Suppressor macrophage treated with lipopolysaccharide for 1 hour (primary cell): ENCODE measurements at places on chromosomes 2 and 18.

GRCh38 chr2:204389856-204390255 lies 155.4 kb upstream of the PARD3B start:
- DNase-seq, result no peak

- DNase-seq, result no peak
Measured at GRCh38 chr2:70201225-70201768, 10.5 kb upstream of the C2orf42 start.

GRCh38 chr18:2654928-2655177 lies 673 bp upstream of the SMCHD1 start:
- DNase-seq, result no peak

- no peak for DNase-seq
Measured at GRCh38 chr2:191478799-191479679, 198.9 kb upstream of the NABP1 start.

DNA sequence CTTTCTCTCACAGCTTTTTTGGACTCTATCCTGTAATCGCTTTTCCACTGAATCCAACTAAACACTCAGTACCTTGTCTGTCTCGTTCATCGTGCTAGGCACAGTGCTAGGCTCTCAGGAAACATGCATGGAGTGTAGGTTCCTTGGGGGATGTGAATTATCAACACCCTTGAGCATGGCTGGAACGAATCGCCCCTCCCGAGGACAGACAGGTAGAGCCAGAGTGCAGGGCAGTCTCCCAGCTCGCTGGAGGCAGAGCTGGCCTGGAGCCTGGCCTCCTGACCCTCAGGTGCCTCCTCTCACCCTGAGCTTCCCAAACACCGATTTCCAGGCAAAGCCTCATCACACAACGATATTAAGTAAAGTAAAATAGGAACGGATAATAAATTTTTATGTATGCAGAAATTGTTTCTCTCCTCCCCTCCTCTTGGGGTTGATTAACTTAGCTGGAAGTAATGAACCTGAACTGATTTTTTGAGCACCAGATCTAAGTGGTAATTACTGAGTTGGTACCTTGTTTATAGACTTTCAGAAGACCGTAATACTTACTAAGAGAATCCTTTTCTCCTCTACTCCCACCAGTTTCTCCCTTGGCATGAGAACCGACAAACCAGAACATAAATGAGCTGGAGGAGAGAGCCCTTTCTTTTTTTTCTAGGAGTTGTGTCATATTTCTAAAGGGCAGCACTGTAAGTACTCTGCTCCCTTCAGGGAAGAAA lies 90.5 kb downstream of the MSH2 start:
- no peak for DNase-seq

- DNase-seq, result no peak
Measured at GRCh38 chr2:127044977-127045661, 61.8 kb downstream of the BIN1 start.

GRCh38 chr2:72145289-72145657 lies 2.4 kb downstream of the CYP26B1 start:
- no peak for DNase-seq

- DNase-seq, result no peak
Measured at GRCh38 chr2:437756-438393, 150.0 kb upstream of the ALKAL2 start.

DNA sequence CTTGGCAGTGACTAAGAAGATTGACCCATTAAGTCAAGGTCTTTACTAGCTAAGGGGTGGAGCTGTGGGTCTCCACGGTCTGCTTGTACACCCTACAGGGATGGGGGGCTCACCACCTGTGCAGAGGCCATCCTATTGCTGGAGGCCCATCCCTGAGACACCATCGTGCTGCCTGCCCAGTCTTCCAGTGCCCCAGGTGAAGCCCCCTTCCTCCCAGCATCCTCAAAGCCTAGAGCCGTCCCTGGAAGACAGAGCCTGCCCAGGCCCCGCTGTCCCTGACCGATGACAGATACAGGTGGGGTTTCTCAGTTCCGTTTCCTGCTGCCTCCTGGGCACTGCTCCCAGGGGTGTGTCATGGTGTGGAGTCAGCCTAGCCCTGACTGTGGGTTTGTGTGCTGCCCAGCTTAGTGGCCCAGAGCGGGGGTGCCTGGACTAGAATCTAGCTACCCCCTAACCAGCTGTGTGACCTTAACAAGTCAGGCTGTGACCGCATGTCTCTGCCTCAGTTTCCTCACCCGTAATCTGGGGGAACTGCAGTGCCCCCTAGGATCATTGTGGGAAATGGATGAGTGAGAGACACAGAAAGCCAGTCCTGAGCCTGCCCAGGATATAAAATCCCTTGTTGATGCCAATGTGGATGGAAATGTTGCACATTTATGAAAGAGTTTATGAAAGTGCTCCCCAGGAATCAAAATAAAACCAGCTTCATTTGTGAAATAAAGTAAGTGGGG lies 2.0 kb downstream of the OTOS start:
- no peak for DNase-seq
